Motor neuron (in vitro differentiated cells): ENCODE measurements at places on chromosomes 3 and 15.

DNA sequence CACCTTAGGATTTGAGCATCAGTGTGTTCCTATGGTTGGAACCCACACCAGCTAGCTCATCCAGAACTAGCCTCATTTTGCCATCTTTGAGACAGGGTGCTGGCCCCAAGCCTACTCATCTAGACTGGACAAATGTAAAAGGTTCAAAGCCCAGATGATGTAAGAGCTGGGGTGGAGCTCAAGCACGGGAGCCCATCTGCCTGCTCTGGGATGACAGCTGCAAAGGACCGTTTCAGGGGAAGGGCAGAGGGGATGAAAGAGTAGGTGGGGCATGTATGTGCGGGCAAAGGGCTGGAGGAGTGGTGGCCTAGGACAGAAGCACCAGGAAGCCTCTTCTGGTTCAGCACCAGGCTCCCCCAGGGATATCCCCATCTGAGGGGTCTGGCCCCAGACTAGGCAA lies 15.8 kb downstream of the CLK3 start:
- ATAC-seq = peak; percentile 51

- ATAC-seq = no peak
Measured at GRCh38 chr3:100710261-100710968, 1.1 kb downstream of the TFG start.

- peak; percentile 21 for ATAC-seq
Measured at GRCh38 chr3:52046186-52046901, 10.0 kb downstream of the DUSP7 start.

DNA sequence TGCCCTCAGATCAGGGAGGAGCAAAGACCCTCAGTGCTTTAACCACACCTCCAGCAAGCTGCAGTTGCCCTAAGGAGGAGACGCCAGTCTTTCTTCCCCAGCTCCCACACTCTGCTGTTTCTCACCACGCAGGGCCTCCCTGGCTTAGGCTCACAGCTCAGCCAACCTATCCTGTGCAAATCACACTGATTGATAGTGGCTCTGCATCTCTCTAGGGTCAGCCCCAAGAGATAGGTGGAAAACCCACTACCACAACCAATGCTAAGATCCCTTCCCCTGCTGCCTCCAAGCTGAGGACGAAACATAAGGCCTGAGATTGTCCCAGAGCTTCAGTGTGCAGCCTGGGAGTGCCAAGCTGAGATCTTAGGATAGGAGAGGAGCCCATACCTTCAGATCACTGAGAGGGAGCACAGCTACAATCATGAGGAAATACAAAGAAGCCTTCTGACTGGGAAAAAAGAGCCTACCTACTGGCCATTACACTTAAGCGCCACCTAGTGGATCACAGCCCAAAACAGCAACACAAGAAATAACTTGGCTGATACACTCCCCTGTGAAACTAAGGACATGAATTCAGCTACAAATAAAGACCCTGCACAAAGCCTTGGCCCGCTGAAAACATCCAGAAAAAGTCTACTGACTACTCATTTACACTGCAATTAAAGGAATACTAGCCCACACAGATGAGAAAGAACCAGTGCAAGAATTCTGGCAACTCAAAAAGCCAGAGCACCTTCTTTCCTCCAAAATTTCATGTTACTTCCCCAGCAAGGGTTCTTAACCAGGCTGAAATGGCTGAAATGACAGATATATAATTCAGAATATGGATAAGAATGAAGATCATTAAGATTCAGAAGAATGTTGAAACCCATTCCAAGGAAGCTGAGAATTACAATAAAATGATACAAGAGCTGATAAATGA lies 271.5 kb upstream of the DCBLD2 start:
- ATAC-seq = peak; percentile 89

DNA sequence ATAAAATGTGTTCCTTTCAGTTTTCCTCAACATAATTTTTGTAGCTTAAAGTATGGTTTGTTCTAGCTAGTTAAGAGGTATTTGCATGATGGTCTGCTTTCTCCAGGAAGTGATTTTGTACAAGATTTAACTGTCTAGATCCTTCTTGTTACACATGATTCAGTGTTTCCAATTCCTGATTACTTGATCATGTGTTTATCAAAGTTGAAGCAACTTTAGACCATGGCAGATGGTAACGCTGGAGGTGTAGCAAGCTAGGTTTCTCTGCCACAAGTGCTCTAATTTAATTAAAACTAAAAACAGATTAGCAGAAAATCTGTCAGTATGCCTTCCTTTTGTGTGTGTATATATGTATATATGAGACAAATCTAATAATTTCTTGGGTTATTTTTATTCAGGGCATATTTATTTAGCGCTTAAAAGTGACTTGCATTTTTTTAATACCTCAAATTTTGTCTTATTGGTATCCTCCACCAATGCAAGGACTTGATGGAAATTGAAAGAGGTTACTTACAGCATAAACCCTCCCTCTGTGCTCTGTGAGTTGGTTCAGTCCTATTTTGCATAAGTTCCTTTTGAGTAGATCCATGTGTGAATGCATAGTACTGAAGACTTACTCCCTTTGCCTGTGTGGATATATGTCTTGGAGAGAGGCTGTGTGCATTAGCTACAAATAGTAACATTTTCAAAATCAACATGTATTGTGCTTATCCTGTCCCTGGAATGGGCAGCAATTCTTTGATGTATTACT lies 157.3 kb upstream of the CGNL1 start:
- ATAC-seq = peak; percentile 88

DNA sequence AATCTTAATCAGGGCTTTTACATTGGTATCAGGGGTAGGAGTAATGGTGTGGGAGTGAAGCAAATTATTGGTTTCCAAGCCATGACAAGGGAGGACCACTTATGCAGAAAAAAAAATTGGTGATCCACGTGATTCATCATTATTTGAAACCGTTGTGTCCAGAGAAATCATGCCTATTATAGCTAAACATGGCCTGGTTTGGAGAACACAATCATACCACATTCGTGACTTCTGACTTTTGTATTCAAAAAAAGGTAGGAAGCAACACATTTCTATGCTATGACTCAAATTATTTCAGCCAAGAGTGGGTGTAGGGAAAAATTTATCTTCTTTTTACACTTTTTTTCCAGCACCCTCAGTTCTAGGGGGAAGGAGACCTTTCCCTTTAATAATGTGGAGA lies 924.3 kb upstream of the GBE1 start:
- ATAC-seq = no peak

- no peak for ATAC-seq
Measured at GRCh38 chr3:115165701-115166100, 18.6 kb upstream of the ZBTB20 start.
